Stimulated activated CD8-positive, alpha-beta memory T cell treated with anti-CD3 and anti-CD28 coated beads, Interleukin-12 subunit alpha, Interleukin-12 subunit beta, amount 100 ng/mL, for 4 hours (primary cell): ENCODE measurements at places on chromosomes 3 and 15.

DNA sequence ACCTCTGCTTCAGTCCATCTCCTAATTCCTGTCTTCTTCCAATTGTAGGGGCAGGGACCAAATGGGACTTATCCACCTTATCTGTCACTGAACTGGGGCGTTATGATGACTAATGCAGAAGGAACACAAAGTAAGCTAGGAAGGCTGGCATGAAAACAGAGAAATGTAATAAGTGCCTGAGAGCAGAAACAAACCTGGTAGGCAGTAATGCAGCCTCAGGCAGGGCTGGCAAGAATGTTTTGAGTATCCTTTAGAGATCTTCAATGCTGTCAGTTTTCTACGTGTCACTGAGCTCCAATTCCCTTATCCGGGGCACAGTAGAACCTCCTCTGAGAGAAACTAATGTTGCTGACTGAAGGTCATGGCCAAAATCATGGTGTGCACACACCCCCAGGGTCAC lies 246.2 kb upstream of the TBL1XR1 start:
- no peak for DNase-seq

DNA sequence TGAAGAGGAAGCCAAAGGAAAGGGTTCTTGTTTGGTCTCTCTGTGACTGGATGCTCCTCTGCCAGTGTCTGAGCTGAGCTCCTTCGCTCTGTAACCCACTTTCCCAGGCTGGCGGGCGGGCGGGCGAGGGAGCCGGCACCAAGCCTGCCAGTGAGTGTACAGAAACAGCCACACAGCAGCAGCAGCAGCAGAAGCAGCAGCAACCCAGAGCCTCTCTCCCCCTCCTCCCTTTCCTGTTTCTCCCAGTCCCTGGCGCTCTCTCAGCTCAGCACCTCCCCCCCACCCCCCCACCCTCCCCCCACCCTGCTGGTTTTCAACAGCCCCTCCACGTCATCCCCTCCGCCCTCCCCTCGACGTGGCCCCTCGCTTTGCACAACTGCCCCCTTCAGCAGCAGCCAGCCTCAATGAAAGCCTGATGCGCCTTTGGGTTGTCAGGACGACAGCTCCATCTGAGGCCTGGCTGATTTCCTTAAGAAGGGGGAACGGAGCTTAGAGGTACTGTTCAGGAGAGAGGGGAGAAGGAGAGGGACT lies at the start of gene LSAMP:
LSAMP (minus strand) TSS at position 177 of the 531 bp plus-strand sequence.
- no peak for DNase-seq

DNA sequence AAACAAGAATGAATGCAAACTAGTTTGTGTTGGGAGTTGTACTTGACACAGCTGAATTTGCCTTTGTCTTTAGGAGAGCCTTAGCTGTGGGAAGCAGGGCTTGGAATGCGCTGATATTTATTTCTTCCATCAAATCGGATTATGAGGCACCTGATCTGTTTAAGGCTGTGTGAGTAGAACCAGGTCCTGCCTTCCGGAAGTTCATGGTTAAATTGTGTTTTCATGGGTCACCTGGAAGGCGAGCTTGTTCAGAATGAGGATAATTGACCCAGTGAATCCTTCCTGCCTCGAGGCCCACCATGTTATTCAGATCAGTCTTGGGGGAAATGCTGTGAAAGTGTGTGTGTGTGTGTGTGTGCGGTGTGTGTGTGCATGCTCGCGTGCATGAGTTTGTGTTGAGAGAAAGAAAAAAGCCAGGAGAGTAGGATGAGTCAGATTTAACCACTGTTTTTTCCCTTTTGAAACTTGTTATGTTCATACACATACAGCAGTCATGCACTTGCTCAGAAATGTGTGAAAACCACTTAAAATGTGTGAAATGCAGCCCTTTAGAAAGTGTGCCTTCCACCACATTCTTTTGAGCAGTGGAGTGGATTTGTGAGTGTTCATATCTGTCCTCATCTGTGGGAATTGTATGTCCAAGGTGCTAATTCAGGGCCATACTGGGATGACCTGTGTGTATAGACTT lies 36.7 kb downstream of the SMAD3 start:
- no peak for DNase-seq

DNA sequence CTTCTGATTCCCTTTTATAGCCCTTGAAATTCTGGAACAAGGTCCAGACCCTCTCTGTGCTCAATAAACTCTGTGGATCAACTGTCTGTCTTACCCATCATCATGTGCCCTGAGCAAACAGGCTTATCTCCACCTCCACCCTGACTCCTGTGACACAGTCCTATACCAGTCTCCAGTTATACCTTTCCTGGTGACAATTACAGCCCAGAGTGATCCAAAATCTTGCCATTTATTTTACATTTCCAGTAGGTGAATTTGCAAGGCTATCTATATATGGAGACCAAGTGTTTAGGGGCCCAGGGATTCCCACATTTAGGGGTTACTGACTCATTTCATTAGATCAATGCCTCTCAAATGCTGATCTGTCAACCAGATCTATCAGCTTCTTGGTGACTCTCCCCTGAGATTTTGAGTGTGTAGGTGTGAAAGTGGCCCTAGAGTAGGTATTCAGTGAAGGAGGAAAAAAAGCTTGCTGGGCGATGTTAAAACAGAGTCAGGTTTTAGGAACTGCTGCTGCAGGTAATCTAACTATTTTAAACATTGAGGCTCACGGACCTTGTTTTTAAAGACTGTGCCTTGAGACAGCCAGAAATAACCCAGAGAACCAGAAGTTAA lies 229.6 kb upstream of the WNT5A start:
- DNase-seq: no peak

DNA sequence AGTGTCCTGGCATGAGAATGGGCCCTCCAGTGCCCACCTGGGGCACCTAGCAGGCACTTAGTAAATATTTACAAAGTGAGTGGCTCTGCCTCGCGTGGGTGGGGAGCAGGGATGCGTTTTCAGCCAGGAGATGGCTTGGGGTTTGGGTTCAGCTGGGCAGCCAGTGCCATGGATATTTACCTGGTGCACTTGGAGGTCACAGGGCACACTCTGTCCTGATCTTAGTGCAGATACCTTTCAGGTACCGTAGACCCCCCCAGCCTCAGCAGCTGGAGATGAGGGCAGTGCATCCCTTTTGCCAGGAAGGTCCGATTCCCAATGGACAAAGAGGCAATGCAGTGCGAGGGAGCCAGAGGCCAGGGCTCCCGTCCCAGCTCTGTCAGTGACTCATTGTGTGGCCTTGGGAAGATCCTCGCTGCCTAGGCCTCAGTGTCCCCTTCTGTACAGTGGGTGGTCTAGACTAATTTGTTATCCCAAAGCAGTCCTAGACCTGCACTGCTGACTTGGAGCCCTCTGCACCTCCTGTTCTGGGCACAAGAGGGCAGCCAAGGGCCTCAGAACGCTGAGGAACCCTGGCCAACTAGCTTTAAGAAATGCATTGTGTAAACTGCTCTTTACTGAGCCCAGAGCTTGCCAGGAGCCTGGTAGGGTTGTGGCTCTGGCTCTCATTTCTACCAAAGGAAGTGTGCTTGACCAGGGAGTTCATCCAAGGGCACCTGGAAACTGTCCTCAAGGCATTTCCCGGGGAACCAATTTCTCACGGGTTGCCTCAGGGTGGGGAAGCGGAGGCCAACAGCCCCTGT lies 16.0 kb downstream of the HDAC11 start:
- DNase-seq: peak; percentile 39

- no peak for DNase-seq
These were observed 1.4 kb downstream of the DUT start for GRCh38 chr15:48332642-48333034.

- no peak for DNase-seq
These were observed 81.1 kb upstream of the NEO1 start for GRCh38 chr15:72970933-72971760.

DNA sequence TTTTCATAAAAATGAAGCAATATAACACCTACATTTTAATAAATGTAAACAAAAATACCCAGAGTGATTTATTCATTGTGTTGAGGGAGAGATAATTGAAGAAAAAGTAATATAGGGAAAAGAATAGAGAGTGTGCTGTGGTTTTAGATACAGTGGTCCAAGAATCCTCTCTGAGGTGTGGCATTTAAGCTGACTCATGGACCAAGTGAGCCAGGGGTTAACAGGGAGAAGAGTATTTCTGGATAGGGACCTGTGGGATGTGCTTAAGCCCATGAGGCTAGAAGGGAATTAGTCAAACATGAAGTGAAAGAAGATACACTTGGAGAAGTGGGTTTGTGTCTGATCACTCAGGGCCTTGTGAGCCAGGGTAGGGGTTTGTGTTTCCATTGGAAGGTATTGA lies 680.7 kb upstream of the GRM7 start:
- no peak for DNase-seq

DNA sequence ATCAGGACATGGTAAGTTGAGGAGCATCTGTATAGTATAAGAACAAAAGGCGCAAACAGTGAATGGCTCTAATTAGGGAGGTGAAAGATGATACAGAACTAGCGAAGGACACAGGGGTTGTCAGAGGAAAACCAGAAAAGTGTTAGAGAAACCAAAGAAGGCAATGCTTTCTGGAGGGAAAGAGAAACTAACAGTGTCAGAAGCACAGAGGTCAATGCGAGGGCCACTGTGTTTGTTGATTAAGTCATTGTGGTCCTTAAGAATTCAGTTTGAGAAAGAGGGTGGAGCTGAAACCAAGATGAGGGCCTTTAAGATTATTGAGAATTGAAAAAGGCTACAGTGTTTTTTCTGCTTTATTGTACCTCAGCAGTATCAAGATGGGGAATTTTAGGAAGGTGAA lies 28.8 kb downstream of the ATG7 start:
- DNase-seq: no peak

DNA sequence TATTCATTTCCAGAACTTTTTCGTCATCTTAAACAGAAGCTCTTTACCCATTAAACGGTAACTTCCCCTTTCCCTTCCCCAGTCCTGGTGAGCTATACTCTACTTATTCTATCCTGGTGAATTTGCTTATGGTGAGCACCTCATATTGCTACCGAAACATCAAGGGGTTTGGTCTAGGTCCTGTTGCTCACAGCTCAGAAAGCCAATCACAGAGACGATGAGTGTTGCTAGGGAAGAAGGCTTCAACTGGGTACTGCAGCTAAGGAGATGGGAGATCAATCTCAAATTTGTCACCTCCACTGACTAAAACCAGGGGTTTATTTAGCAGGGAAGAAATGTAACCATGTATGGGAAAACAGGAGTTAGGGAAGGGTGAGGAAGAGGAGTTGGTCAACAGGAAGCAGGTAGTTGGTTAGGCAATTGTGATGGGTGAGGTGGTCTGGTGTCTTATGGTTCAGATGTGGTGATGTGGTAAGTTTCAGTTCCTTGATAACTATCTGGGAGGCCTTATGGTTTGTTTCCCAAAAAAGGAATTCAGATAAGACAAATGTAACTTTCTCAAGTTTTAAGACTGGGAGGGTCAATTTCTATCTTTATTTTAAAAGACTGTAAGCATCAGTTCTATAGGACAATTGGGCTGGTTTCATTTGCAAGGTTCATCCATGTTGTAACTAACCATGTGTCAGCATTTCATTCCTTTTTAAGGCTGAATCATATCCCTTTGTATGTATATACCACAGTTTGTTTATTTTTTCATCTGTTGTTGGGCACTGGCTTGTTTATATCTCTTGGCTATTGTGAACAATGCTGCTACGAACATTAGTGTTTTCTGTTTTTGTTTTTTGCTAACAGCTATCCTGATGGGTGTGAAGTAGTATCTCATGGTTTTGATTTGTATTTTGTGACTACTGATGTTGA lies 24.3 kb downstream of the ARHGAP11B start:
- DNase-seq: no peak

GRCh38 chr3:42780398-42780797 lies 7.3 kb upstream of the CCDC13 start:
- no peak for DNase-seq

DNA sequence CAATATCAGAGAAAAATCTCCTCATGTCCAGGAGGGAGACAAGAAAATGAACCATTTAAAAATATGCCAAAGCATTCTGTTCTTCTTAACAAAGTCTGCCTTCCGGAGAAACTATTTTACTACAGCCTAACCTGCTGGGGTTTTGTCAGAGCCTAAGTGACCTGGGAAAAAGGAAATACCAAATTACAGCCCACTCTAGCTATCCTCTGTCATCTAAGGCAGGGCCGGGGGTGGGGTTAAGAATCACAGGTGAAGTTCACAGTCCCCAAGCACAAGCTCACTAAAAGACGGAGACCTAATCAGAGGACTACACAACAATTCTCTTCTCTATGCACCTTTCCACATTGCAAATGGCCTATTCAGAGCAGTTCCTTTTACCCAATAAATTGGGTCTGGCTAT lies 116.6 kb downstream of the TRIM42 start:
- no peak for DNase-seq

- DNase-seq: no peak
These were observed 145.0 kb downstream of the MYLK start for GRCh38 chr3:123739106-123739505.

DNA sequence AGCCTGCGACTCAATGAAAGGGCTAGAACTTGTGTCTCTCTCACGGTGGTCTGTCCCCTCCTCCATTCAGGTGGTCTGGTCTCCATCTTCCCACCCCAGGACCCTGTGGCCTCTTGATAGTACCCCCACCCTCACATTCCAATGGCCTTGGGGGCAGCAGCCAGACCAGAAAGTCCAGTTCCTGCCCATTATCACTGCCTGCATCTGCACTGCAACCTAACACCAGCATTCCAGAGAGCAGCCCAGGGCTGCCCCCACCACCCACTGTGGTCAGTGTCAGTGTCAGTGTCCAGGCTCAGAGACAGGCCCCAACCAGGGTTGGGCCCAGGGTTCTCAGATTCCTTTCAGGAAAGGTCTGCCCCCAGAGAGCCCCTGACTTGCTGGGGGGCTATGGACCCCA lies 12.6 kb downstream of the IGDCC3 start:
- DNase-seq: no peak

- DNase-seq: no peak
These were observed 2.3 kb upstream of the ANKRD63 start for GRCh38 chr15:40285151-40285550.

DNA sequence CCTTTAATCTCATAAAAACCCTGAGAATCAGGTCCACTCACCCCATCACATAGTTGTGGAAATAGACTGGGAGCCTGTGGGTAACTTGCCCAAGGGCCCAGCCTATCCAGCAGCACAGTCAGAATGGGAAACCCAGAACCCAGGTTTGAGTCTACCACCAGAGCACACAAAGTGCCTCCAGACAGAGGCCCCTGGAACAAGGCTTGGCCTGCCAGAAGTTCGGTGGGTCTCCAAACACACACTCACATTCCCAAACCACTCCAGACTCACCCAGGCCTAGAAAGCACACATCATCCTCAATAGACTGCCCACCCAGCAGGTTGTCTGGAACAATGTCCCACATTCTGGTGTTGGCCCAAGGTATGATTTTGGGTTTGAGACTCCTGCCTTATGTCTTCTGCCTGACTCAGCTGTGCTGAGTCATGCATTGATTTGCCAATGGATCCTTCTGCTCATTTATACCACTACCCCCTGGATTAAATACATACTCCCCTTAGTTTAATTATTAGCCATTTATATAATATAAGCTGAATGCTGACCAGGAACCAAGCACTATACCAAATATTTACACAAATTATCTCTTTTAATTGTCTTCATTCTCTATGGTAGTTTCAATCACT lies 4.5 kb downstream of the SLC12A8 start:
- DNase-seq: no peak

GRCh38 chr3:34275811-34276210 lies 477.4 kb downstream of the PDCD6IP start:
- no peak for DNase-seq

DNA sequence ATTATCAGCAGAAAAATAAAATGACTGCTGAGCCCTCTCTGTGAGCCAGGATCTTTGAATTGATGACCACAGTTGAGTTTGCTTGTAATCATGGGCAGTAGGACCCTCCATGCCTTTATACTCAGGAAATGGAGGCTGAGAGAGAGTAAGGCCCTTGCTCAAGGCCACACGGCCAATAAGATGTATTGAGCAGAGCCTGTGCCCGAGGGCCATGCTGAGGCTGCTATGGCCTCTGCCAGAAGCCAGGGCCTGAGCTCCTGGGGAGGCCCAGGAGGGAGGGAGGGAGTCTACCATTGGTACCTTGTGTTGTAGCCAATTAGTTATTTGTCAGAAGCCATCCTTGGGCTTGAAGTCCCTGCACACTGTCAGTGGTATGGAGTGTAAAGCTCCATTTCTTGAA lies 151.4 kb downstream of the DNAJB8 start:
- DNase-seq: no peak
